ENCODE measurements at places on chromosomes 16 and 17.
A peak's percentile ranks its signal among the peaks of the same experiment; 100 is the strongest.

DNA sequence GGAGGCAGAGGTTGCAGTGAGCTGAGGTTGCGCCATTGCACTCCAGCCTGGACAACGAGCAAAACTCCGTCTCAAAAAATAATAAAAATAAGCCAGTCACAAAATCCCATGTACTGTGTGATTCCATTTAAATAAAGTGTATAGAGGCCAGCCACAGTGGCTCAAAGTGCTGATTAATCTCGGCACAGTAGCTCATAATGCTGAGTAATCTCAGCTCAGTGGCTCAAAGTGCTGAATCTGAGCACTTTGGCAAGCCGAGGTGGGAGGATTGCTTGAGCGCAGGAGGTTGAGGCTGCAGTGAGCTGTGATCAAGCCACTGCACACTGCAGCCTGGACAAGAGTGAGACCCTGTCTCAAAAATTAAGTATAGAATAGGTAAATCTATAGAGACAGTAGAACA lies 4.9 kb downstream of the TMED6 start:
- DNase-seq = no peak

DNA sequence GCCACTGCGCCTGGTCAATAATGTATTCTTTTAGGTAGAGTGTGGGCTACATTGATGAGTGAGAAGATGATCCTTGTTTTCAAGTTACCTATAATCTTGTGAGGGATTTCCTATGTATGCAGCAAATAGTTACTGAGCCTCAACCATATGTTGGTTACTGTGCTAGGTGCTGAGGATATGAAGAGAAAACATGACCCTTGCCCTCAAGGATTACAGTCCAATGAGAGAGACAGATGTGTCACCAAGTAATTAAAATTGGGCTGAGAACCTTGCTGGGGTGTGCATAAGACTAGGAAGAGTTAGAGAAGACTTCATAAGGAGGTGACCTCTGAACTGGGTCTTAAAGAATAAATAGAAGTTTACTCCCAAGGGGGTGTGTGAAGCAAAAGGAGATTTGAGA lies 7.4 kb downstream of the POLR2A start:
- no peak for DNase-seq

- DNase-seq = no peak
These were observed 15.7 kb upstream of the CCL1 start for GRCh38 chr17:34378664-34379101.

DNA sequence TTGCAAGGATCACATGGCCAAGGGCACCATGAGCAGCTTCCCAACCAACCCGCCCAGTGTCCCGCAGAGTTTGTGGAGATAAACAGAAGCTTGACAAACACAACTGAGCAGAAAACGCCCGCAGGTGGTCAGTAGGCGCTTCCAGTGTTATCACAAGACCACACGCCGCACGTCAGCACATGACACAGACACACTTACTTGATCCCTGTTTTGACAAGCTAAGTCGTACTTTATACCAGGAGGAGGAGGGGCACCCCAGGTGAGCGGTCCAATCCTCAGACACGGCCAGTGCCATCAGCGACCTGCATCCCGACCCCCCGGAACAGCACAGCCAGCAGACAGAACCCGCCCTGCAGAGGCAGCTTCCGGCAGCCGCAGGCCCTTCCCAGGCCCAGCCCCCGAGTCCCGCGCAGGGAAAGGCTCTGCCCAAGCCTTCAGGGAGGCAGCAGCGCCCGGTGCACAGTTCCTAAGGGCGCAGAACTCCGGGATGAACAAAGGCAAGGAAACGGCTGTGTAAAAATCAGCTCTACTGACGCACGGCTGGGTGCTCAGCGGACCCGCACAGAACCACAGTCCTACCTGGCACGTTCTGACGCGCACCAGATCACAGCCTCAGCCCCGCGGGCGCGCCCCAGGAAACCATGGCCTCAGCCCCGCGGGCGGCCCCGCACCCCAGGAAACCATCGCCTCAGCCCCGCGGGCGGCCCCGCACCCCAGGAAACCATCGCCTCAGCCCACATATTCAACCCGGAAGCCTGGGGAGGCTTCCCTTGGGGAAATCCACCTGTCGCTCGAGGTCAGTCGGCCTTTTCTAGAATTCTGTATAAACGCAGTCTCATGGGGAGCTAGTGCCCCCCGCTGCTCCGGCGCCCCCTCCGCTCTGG lies 27.8 kb downstream of the AXIN1 start:
- DNase-seq = peak; percentile 39

DNA sequence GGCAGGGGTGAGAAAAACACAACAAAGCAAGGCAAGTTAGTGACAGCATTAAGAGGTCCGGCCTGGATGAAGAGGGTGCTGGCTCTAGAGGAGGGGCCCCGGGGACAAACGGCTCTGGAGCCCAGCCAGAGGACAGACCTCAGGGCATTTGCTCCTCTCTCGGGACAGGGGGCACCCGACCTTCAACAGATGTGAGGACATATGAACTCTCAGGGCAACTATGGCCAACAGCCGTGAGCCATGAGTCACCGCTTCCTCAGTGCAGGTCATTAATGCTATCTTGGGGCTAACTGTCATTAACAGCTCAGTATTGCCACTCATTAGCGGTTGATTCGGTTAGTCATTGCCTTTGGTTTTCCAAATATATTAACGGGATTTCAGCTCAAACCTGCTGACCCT lies 9.7 kb upstream of the ARL5C start:
- DNase-seq = peak; percentile 24

GRCh38 chr16:1458336-1458976 lies 14.1 kb upstream of the CCDC154 start:
- DNase-seq = no peak

DNA sequence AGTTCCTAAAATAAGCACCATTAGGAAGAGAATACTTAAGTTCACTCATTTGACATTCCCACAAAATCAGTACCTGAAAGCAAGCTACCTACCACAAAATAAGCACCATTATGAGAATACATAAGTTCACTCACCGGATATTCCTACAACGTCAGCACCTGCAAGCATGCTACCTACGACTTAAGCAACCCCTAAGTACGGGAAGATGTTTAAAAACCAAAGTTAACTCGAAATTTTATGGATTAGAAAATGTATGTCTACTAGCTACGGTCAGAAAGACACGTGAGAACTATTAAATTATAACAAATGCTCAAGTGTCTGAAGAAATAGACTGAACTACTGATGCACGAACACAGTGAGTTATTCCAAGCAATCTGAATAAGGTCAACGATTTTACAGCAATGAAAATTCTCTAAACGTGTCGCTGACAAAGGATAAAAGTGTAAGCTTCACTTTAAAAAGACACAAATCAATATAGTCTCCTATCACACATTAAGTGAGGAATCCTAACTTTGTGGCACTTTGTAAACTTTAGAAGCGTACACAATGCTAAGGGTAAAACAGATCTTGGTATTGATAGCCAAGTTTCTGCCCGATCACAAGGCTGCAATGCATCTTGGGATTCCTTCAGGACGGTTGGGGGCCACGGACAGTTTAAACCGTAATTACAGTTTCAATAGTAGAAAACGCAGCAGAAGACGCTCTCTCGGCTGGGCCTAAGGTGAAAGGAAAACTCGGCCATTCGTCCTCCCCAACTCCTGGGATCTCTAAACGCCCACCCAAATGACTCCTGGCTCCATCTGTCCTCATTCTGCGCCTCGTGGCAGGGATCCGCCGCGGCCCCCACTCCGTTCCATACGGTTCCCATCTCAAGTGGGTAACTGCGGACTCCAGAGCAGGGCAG lies 1.3 kb downstream of the GSPT1 start:
- no peak for DNase-seq

DNA sequence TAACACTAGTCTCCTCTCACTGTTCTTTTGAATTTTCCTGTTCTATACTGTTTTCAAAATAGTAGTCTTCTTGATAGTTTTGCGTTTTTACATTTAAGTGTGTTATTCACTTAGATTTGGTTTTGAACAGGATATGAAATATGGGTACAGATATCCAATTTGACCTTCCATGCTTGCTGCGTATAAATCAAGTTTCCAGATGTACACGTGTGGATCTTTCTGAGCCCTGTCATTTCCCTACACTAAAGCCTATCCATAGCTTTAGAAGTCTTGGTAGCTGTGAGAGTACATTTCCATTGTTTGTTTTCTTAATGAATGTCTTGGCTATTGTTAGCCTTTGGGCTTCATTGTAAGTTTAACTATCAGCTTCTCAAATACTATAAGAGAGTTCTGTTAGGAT lies 20.4 kb downstream of the CYLD start:
- DNase-seq = no peak

DNA sequence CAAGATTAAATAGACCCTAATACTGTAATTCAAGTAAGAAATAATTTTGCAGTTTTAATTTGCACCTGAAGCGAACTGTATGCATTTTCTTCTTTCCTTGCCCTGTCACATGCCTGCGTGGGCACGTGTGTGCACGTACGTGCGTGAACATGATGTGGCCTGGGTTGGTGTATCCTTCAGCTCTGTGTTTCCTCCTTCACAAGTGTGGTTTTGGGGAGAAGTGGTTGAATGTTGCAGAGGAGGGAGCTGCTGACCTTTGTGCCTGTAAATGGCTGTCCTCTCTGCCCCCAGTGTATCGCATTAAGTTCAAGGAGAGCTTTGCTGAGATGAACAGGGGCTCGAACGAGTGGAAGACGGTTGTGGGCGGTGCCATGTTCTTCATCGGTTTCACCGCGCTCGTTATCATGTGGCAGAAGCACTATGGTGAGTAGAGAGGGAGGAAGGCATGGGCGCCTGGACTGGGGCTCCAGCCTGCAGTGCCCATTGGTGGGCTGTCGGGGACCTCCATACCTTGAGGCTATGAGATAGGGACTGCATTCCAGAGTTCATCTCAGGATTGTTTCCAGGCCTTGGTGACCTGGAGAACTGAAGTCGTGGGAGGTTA lies 6.0 kb downstream of the COX4I1 start:
- no peak for DNase-seq

DNA sequence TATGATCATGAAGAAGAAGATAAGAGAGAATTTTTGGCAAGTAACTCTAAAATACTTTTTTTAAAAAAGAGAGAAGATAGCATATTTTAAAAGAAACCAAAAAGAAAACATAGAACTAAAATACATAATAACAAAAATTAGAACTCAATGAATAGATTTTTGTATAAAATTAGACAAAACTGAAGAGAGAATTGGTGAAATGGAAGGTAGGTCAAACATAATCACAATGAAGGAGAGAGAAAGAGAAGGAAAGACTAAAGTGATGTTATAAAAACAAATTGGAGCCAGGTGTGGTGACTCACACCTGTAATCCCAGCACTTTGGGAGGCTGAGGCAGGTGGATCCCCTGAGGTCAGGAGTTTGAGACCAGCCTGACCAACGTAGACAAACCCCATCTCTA lies 211.5 kb downstream of the AXIN2 start:
- no peak for DNase-seq

DNA sequence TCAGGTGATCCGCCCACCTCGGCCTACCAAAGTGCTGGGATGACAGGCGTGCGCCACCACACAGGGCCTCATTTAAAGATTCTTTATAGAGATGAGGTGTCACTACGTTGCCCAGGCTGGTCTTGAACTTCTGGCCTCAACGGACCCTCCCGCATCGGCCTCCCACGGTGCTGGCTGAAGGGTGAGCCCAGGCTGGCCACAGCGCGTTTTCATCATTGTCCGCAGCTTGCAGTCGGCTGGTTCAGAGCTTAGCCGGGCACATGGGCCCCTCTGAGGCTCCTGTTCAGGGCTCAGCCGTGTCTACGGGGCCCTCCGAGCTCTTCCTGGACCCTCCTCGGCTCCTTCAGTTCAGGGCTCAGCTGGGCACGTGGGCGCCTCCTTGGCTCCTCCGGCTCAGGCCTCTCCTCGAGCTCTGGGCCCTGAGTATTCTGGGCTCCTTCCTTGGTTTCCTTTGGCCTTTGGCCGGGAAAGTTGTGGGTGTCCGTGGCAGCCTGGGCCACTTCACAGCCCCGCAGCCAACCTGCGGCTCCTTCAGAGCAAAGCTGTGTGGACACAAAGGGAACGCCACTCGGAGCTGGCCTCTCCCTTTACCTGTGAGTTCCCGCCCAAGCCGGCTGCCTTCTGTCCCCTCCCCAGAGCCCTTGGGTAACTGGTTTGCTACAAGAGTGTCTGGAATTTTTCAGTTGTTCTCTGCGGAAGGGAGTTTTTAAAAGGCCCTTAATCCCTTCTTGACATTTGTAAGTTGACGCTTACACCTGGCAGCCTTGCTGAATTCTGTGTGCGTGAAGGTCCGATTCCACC lies 1.2 kb upstream of the MSLN start:
- no peak for DNase-seq

- no peak for DNase-seq
These were observed 27.2 kb downstream of the MRM1 start for GRCh38 chr17:36628576-36628975.

DNA sequence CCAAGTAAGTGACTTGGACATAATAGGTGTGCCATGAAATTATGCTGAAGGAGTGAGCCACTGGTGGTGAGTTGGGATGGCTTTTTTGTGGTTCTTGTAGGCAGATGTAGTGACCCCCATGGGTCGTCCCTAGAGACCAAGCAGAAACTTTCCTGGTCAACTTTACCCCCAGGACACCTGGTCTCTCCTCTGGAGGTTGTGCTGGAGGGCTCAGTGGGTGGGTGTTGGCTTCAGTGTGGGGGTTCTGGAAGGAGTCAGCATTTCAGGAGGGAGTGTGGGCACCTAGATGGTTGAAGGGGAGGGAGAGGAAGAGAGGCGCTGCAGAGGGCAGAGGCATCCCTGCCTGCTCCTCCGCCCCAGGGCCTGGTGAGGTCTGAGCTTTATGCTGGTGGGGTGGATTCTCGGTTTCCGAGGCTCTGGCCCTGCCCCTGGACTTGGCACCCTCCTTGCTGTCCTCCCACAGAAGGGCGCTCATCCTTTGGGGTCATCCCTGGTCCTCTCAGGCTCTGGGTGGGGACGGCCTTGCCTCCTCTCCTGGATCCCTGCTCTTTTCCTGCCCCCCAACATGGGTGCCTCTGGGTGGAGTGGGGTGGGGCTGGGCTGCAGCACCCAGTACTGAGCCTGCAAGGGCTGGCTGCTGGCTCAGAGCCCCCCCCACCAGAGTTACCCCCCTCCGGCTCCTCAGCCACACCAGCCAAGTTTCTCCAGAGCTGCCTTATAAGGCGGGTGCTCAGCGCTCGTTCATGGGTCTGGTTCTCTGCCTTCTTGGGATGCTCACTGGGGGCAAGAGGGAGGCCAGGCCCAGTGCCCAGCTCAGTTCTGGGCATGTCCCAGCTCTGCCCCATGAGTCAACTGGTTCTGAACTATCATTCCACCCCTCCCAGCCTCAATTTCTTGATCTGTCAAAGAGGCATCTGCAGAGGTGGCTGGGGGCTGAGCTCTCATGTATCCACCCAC lies 266.8 kb downstream of the SEC14L1 start:
- no peak for DNase-seq

GRCh38 chr17:19247473-19247872 lies 10.3 kb downstream of the EPN2 start:
- DNase-seq = no peak
